ENCODE measurements at places on chromosomes 2 and 18.
A peak's percentile ranks its signal among the peaks of the same experiment; 100 is the strongest.

DNA sequence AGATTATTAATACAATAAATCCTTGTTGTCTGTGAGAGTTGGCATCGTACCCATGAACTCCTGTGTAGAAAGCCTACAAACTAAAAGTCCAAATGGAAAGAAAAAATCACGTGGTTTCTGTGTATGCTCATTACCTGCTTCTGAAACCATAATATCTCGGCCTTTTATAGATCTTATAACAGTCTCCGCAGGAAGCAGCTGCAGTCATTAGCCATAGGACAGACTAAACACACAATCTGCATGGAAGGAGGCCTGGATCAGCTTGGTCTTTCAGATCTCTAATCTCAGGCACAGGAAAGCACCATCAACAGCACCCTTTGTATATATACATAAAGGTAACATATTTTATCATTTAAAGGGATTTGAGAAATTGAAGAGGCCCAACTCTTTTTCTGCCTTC lies 508.9 kb upstream of the TCF4 start:
- no peak for DNase-seq

DNA sequence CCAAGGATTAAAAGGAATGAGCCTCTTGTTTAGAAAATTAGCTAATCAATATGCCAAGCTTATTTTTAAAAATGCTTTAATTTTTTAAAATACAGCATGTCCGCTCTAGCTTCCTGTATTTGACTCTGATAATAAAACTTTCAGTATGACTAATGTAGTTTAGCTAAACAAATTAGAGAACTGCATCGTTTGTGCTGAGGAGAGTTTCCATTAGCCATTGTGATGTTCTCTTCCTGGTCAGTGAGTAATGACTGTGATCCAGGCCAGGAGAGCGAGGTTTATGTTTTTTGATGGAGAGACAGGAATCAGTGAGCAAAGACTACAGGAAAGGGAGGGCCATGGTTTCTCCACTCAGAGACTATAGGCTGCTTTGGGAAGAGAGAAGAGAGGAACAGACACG lies 237.2 kb upstream of the ETAA1 start:
- no peak for DNase-seq

GRCh38 chr2:226772389-226773179 lies 27.0 kb downstream of the IRS1 start:
- no peak for DNase-seq

- no peak for DNase-seq
These were observed 187.9 kb downstream of the VAPA start for GRCh38 chr18:10101729-10102128.

DNA sequence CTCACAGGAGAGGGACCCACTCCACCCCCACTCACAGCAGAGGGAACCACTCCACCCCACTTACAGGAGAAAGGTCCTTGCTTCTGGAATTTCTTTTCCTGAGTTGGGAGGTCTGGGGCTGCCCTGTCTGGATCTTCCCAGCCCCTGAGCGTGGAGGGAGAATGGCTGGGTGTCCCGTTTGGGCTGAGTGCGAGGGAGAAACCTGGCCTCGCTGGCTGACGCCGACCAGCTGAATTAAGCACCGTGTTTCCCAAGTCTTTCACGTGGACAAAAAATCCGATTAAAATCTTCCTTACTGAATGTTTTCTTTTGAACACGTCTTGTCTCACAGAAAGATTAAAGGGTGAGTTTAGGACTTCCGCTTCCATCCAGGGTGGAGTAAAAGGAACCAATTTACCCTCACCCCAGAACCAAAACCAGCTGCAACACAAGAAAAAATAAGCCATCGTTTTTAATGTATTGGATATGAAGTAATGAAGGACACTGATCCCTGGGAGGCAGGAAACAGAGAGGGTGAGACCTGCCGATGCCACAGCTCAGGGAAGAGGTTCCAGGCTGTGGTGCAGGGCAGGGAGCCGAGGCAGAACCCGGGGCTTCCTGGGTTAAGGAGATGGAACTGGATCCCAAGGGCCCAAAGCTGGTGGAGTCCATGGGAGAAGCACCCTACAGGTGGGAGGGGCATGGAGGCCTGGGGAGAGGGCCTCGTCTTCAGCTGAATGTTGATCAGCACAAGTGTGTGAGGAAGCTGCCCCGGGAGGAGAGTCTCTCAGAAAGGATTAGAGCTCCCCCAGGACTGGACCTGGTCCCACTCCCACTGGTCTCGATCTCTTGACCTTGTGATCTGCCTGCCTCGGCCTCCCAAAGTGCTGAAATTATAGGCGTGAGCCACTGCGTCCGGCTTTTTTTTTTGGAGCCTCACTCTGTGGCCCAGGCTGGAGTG lies 60.3 kb downstream of the RTP5 start:
- DNase-seq: no peak

DNA sequence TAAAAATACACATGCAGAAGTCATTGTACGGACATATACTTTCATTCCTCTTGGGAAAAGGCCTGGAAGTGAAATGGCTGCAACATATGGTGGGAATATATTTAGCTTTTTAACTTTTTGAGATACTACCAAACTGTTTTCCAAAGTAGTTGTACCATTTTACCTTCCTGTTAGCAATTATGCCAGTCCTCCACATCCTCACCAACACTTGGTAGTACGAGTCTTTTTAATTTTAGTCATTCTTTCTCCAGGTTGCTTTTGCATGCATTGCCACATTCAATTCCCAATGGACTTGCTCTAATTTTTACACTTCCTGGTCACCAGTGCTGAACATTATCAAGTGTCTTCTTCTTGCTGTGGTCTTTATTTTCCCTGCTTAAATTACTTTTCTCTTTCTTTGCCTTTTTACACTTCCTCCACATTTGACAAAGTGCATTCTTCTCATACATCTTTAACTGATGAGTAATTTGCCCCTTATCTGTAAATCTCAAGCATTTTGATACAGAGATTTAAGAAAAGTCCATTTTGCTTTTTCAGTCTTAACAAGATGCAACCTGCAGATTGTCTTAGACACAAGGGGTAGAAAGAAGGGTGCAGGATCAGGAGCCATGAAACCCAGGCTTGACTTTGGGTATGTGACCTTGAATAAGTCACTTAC lies 14.5 kb downstream of the VIT start:
- DNase-seq: no peak

- DNase-seq: no peak
These were observed 112.2 kb downstream of the ZNF385B start for GRCh38 chr2:179749210-179749609.

GRCh38 chr2:34070196-34070595 lies 471.1 kb upstream of the FAM98A start:
- no peak for DNase-seq

DNA sequence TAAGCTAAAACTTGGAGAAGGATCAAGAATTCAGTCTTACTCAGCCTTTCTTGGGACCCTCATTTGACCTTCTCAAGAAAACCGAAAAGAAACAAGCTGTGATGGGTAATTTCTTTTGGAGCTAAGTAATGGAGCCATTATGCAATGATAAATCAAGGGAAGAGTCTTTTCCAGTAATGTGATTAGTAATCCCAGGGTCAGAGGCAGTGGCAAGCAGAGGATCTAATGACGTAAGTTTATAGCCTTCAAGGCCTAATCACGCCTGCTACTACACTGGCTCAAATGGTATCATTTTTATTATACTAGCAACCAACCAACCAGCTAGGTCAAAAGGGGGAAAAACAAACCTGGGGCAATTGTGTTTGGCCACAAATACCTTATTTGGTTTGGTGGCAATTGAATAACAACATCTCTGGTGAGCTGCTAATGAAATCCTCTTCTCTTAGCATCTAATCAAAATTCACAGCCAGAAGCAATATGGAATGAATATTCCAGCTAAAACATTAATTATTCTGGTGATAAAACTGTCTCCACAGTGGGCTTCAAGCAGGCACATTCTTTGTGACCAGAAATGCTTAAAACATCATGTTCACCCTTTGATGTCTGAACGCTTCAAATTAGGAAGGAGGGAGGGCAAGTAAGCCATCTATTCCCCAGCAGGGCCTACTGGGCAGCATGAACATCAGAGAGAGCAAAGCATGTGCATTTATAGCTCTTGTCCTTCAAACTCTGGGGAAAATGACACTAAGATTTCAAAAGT lies 114.9 kb upstream of the SULT1C3 start:
- DNase-seq: no peak

DNA sequence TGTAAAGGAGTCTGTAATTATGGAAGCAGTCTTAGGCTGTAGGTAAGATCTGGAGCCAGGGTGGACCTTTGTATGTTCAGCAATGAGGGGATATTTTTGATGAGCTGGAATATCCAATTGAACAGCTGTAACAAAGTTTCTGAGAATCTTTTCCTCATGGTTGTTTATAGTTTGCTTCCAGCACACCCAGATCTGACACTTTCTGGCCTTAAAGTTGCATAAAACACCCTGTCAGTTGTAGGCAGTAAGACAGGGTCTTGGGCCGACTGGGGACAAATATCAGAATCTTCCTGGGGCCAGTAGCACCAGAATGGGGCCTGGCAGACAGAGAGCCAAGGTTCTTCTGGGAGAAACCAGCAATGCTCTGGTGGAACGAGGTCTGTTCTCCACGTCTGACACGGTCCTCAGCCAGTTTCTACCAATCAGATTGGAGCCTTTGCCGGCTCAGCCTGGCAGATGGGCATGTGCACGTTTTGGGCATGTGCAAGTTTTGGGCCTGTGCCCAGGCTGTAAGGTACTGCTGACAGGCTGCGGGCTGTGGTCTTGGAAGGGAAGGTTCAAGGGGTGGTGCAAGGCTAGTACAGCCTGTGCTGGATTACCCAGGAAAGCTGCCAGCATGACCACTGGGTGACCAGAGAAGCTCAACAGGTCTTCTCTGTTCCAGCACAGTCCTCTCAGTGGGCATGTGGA lies 89.8 kb downstream of the PRKCE start:
- DNase-seq: no peak

DNA sequence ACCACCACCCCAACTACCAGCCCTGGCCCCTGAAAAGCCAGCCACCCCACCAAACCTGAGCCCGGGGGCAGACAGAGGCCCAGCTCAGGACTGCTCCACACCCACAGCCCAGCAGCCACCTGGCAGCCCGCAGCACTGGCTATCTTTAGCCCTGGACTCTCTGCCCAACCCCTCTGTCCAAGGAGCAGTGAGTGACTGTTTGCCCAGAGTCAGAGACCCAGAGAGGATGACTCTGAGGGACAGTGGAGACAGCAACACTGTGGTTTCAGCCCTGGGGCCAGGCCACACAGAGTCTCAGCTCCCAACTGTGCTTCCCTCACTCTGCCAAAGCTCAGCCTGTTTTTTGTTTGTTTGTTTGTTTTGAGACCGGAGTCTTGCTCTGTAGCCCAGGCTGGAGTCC lies 32.6 kb downstream of the BIN1 start:
- no peak for DNase-seq

DNA sequence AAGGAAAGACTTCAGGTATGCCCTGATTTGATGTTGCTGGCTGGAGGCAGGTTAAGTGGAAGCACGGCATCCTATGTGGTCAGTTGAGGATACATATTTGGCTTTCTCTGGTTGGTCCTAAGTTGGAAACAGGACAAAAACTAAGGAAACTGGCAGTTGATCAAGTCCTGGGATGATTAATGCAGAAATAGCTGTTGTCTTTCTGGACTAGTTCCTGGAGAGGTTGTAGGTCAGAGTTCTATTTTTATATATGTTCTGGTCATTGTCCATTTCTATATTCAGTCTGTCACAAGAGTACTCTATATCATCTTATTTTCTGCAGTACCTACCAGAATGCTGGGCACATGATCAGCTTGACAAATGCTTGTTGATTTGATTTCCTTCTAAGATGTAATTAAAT lies 4.0 kb upstream of the SLC35F5 start:
- no peak for DNase-seq

DNA sequence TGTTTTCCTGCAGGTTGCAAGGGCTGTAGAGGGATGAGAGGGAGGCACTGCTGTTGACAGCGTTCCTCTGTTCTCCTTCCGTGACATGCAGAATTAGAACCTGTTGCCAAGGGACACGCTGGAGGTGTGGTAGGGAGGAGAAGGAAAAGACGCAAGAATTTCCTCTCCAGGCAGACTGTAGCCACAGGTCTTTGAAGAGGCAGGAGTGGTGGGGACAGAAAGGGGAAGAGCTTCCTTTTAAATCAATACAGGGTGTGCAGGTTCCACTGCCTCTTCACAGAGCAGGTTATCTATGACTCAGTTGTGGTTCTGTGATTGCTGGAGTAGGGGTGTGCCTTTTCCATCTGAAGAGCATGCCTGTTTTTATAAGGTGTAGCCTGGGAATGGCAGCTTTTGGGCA lies 133.0 kb downstream of the WDSUB1 start:
- no peak for DNase-seq

GRCh38 chr2:69645031-69645431 lies 1.5 kb upstream of the AAK1 start:
- peak; percentile 20 for DNase-seq

- no peak for DNase-seq
These were observed 170.1 kb upstream of the REV1 start for GRCh38 chr2:99659874-99660273.

GRCh38 chr18:54558609-54559585 lies 32.1 kb upstream of the DYNAP start:
- DNase-seq: no peak

GRCh38 chr2:56202381-56203121 lies 18.8 kb downstream of the CCDC85A start:
- DNase-seq: no peak

DNA sequence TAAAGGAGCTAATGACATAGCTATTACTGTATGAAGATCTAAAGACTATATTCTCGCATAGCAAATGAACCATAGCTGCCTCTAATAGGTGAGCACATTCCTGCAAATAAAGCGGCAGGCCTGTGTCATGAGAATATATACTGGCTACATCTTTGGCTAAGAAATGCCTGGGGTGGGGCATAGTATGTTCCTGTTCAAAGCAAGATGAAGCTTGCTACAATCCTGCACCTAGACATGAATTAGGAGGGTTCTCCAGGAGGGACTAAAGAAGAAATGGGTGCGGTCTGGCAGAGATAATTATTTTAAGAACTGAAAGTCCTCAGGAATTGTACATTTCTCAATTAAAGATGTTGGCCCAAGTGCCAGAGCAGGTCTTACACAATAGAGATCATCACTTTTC lies 46.8 kb upstream of the PLA2R1 start:
- no peak for DNase-seq

- DNase-seq: no peak
These were observed 21.4 kb upstream of the FAM228A start for GRCh38 chr2:24153478-24153877.

DNA sequence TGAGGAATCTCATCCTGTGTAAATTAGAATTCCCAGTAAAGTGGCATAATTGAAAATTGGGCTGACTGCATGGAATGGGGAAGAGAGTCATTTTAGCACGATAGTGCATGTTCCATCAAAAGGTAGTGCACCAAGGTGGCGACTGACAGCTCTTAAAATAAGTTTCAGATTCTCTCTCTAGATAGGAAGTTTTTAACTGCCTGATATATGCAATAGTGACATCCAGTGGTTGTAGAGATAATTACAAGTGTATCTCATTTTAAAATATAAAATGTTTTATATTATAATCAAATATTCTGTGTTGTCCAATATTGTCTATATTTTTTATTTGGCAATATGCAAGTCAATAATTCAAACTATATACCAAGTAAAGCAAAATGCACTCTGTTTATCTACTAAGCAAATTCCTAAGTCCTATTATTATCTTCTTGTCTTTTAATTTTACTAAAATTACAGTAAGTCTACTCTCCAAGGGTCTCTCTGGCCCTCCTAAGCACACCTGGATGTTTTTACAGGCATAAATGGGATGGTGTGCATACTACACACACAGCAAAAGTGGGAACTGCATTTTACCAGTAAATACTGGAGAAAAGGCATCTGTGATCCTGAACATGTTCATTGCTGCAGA lies 397.7 kb upstream of the HNRNPA3 start:
- no peak for DNase-seq
